ENCODE measurements at places on chromosomes 12 and 14.

DNA sequence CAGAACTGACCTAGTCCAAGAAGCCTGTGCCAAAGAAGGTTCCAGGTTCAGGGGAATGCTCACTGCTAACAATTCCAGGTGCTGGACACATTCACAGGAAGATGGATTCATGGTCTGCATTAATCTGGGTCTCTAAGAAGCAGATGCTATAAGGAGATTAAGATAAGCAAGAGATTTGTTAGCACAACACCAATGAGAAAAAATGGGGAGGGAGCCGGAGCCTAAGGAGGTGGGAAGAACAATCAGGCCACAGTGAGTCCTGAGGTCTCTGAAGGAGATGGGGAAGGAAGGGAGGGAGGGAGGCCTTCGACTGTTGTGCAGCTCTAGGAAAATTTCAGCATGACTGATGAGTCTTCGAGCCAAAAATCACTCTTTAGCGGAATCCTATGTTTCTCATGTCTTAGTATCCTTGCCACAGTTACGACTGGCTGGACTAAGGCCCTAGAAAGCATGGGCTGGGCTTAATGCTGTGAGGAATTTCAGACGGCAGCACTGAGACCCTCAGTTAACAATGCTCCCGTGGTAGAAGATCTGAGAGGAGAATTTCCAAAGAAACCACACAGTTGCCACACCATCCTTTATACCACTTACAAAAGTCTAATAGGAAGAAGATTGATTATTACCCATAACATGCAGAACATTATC lies 31.5 kb upstream of the PTGDR start:
- no peak for DNase-seq

- no peak for DNase-seq
Measured at GRCh38 chr12:85322715-85323114, 42.7 kb downstream of the ALX1 start.

DNA sequence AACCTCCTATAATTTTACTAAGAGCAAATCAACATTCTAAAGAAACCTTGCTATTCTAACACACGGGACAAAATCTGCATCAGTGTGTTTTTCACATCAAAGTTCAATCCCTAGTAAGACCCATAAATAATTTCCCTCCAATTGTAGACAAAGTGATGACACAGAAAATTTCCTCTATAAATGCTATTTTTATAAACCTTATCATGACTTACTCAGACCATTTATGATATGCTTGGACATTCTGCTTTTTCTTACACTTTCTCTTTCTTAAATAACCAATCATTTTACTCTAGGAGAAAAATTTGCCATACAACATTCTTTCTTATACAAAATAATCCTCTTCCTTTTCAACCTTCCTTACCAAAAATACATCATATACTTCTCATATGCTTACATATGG lies 67.0 kb downstream of the SDR9C7 start:
- no peak for DNase-seq

- DNase-seq, result no peak
Measured at GRCh38 chr12:114913871-114914801, 230.2 kb upstream of the TBX3 start.

- DNase-seq, result no peak
Measured at GRCh38 chr12:105294886-105295479, 35.5 kb upstream of the C12orf75 start.

DNA sequence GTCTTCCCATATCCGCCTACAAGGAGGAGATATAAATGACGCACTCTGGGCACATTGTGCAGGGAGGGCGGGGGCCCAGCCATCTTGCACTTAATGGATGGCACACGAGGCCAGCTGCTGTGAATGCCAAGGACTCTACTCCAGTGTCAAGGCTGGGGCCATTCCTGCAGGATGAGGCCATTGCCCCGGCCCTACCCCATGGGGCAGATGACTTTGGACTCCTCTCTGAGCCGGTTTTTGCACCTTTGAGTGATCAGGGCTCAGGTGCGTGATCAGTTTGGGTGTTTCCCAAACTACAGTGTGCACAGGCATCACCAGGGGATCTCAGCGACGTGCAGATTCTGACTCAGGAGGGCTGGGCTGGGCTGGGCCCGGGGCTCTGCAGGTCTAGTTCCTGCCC lies 16.1 kb downstream of the MMAB start:
- no peak for DNase-seq

DNA sequence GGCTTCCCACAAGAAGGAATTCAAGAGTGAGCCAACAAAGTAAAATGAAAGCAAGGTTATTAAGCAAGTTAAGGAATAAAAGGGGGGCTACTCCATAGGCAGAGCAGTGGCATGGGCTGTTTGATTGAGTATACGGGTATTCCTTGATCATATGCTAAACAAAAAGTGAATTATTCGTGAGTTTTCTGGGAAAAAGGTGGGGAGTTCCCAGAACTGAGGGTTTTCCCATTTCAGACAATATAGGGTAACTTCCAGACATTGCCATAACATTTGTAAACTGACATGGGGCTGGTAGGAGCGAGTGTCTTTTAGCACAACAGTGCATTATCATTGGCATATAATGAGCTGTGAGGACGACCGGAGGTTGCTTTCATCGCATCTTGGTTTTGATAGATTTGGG lies 2.0 kb upstream of the BCL2L14 start:
- DNase-seq, result no peak

- no peak for DNase-seq
Measured at GRCh38 chr14:66383257-66383656, 102.9 kb upstream of the CCDC196 start.

- no peak for DNase-seq
Measured at GRCh38 chr12:14058717-14059116, 77.3 kb upstream of the GRIN2B start.

All from activated CD4-positive, alpha-beta T cell treated with anti-CD3 and anti-CD28 coated beads, Interleukin-2, amount 50 U/mL, for 48 hours (primary cell).